AG04449 (cell line): ENCODE measurements at places on chromosomes 5 and 9.

- no peak for DNase-seq
These were observed 561 bp downstream of the DAPK1 start for GRCh38 chr9:87498046-87498810.

DNA sequence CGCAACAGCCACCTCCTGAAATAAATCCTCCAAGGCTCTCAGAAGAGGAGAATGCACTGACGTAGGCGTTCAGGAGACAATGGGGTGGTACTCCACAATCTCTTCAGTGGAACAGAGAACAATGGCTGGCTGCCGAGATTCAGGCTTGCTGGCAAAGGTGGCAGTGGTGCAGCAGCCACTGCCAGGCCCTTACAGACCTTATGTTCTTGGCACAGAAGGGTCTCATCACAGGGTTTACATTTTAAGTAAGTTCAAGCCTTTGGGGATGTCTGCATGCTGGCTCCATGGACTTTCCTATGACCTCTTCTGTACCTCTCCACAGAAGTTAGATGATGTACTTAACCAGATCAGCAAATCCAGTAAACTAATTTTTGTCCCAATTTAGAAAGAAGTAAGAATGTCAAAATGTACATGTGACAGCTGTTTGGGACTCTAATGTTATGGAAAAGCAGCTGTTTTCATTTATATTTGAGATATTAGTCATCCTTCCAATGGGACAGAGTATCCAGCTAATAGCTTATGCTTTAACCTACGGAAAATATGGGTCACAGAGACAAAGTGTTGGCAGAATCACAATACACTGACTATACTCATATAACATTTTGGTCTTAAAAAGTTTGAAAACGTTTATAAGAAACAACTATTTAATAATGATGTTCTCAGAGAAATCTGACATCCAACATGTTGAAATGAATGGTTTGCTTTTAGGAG lies 180.9 kb downstream of the MAPKAP1 start:
- DNase-seq: peak; percentile 24

DNA sequence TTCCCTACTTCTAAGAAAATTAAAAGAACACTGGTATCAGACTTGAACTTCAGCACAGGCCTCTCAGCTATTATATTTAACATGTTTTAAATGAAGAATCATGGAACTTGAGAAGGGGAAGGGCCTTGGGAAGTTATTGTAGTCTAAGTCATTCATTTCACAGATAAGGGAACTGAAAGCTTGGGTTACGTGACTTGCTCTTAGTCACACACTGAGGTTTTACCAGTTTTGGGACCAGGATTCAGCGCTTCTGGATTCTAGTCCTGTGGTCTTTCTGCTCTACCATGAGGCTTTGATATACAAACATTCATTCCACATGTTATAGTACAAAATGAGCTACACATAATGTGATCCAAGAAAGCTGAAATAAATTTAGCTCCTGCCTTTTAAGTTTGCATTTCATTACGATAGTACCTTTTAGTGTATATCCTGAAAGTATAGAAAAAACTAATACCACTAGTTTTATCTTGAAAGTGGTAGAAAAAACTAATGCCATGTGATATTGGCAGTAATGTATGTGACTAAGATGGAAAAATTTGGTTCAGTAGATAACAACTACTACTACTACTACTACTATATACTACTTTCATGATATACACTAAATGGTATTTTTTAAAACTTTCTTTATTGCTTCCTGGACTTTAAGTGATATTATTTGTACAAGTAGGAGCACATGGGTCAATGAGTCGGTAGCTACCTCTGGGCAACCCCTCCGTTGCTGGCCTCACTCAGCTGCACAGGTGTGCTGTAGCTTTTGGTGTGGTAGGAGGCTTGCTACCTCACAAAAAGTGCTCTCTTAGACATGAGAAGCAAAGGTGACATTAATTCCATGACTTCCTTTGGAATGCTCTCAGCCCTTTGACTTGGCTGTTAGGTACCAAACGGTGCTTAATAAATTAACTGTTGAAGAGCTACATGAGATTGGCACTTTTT lies 40.7 kb downstream of the F2RL2 start:
- DNase-seq: no peak

DNA sequence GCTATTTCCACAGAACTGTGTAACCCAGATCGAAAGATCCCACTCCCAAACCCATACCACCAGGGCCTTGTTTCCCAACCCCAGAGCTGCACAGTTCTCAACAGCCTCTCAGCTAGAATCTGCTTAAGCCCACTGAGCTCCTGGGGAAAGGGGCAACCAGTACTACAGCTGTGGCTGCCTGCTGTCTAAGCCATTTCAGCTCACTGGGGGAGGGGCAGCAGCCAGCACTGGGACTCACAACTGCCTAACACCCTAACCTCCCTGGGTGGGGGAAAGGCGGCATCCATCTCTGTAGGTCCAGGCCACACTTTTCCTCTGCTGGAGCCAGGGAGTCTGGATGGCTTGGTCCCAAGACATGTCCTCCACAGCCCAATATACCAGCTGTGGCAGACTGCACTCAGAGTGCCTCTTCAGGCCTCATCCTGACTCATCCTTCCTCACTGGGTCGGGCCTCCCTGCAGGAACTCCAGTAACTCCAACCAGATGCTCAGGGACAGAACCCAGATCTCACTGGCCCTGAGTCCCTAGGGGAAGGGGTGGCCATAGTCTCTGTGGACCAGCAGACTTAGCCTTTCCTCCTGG lies 241.4 kb downstream of the HINT1 start:
- no peak for DNase-seq

DNA sequence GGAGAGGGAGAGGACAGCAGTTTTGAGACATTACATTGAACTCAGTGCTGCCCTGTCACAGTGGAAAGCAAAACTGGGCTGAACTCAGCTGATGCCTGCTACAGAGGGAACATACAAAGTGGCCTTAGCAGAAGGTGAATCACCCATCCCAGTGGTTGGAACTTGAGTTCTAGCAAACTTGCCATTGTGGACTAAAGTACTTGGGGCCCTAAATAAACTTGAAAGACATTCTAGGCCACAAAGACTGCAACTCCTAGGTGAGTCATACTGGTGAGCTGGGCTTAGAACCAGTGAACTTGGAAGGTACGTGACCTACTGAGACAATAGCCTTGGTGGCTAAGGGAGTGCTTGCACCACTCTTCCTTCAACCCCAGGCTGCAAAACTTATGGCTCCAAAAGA lies 155.7 kb upstream of the RIOK2 start:
- DNase-seq: no peak

GRCh38 chr5:14715481-14715880 lies 51.0 kb downstream of the OTULIN start:
- peak; percentile 29 for DNase-seq

GRCh38 chr9:117555964-117556629 lies 141.2 kb upstream of the ASTN2 start:
- DNase-seq: no peak

- no peak for DNase-seq
These were observed 202.3 kb upstream of the IRX1 start for GRCh38 chr5:3393122-3393919.

GRCh38 chr9:130283539-130284248 lies 18.1 kb downstream of the HMCN2 start:
- no peak for DNase-seq

- no peak for DNase-seq
These were observed 84.4 kb upstream of the KLF9 start for GRCh38 chr9:70498866-70499265.

- no peak for DNase-seq
These were observed 142.9 kb upstream of the OR13F1 start for GRCh38 chr9:104361207-104361606.

- DNase-seq: no peak
These were observed 40.3 kb downstream of the NNT start for GRCh38 chr5:43643327-43643726.

DNA sequence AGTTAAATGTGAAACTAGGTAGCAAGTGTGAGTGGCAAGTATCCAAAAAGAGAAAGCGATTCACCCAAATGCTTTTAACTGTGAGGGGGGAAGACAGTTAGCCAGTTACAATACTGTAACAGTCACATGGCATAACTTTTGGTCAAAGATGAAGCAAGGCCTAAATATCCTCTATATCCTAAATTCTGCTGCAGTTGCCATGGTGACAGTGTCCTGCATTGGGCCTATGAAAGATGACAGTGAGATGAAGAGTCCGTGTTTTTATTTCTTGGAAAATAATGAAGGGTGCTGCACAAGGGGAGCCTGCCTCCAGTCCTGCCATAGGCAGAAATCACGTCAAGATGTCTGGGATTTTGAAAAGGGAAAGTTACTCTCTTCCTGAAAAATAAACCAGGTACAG lies 534.6 kb downstream of the NTRK2 start:
- DNase-seq: no peak

GRCh38 chr5:16486711-16487111 lies 21.1 kb upstream of the ZNF622 start:
- no peak for DNase-seq

DNA sequence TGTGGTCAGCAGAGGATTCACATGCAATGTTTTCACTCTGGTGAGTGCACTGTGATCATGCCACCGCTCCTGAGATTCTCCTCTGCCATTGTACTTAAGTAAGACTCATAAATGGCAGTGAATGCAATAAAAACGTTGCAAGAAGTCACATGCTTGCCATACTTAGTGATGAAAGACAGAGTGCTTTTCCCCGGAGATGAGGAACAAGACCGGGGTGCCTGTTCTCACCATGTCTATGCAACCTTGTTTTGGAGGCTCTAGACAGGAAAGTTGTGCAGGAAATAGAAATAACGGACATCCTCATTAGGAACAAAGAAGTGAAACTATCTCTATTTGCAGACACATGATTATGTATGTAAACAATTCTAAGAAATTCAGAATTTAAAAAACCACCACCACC lies 84.7 kb upstream of the IRX2 start:
- DNase-seq: no peak

DNA sequence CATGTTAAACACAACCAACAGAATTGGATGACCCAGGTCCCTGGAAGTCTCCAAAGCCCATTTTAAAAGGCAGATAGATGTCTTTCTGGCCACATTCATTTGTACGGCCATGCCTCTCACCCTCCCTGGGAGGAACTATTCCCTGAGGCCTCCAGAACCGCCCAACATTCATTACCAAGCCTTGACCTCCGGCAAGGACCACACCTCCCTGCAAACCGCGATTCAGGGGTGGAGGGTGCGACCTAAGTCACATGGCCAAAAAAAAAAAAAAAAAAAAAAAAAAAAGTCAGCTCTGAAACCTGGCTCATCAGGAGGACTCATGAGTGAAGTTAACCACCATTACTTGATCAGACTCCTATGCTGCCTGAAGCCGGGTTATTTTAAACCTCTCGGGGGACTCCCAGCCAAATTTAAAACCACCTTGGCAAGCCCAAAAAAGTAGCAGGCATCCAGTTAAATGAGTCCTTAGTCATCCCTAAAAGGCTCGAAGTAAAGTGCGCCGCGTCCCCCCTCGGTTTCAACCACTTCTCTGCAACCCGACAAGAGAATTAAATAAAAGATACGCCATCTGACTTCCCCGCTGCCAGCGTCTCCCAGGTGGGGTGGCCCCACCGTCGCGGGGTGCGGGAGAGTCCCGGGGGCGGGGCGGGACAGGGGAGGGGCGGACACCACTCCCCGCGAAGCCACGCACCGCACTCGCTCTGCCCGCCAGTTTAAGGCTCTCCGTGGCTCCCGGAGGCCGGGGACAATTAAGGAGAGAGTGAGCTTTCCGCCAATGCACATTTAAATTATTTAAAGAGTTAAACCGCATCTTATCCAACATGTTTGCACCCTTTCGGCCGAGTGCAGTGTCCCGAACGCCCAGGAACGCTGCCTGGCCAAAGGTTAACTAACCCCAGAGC lies 2.3 kb downstream of the KLF9 start:
- no peak for DNase-seq

GRCh38 chr9:69801989-69802388 lies 18.6 kb upstream of the CFAP95 start:
- no peak for DNase-seq

DNA sequence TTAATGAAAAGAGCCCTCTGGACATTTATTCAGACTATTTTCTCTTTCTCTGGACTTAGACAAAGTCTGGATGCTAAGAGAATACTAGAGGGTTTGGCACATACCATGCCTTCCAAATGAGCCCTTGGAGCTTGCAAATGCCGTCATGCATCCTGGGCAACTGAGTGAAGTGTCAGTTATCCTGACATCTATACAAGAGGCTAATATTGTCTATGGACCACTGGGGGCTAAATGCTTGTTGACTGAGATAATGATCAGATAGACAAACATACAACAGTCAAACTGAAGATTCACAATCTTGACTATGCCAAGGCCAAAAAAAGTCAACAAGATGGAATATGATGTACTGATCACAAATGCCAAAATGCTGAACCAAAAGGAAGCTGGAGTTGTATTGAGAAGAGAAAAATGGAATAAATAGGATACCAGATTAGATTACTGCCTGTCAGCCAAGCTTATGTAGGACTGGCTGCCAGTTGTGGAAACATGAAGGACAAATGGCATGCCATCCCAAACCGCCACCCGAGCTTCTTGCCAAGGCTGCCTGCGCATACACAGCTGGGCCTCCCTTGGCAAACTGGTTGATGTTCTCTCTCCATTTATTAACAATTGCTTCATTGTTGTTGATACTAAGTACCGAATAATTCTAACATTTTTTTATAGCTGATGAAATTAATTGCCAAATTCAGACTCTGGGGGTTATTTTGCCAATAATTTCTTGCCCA lies 240.1 kb upstream of the GRAMD2B start:
- no peak for DNase-seq

GRCh38 chr5:29697785-29698414 lies 1495.6 kb upstream of the CDH6 start:
- DNase-seq: no peak

DNA sequence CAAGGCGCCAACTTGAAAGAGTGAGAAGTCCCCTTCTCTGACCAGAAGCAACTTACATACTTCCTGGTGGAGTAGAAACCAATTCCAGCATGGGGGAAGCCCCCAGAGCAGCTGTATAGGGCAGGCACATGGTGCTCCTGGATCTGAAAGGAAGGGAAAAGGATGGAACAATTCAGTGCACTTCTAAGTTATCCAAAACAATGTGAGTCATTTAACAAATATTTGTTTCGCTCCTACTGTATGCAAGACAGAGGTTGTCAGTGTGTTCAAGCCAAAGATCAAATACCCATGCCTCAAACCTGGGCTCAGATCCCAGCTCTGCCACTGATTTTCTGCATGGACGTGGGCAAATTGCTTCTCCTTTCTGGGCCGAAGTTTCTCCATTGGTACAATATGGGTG lies 67.1 kb downstream of the LHX2 start:
- no peak for DNase-seq

GRCh38 chr9:125747765-125748445 lies 732 bp downstream of the PBX3 start:
- DNase-seq: no peak

- no peak for DNase-seq
These were observed 2125.4 kb upstream of the WWC1 start for GRCh38 chr5:166166071-166166470.

DNA sequence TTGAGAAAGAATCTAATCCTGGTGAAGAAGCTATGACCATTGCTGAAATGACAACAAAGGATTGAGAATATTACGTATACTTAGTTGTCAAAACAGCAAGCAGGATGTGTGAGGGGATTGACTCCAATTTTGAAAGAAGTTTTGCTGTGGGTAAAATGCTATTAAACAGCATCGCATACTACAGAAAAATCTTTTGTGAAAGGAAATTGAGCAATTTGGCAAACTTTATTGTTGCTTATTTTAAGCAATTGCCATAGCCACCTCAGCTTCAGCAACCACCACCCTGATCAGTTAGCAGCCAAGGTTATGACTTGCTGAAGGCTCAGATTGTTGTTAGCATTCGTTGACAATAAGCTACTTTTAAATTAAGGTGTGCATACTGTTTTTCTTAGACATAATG lies 22.5 kb upstream of the ARL14EPL start:
- DNase-seq: no peak
